ENCODE measurements at places on chromosomes 3 and 15.

DNA sequence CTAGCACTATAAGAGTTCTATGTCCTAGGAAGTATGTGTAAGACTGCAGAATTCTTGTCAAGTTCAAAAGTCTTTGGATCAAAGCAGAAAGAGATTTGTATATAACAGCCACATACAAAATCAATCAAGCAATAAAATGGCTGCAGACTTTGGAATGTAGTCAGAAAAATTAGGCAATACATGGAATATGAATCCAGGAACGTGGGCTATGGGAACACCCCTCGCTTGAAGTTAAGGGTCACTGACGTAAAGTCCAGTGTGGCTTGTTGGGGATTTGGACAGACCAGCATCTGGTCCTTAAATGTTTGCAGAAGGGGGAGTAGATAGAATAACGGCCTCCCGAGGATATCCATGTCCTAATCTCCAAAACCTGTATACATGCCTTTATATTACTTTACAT lies 178.6 kb downstream of the ADAMTS9 start:
- H3K36me3 ChIP-seq, result no peaks in the 10 kb centered on the region
- no peak overlapping the region for H3K27ac ChIP-seq
- H3K4me1 ChIP-seq, result no peaks in the 10 kb centered on the region
- no peaks in the 10 kb centered on the region for H3K27me3 ChIP-seq
- no peak for DNase-seq
- H3K4me3 ChIP-seq, result no peak overlapping the region

DNA sequence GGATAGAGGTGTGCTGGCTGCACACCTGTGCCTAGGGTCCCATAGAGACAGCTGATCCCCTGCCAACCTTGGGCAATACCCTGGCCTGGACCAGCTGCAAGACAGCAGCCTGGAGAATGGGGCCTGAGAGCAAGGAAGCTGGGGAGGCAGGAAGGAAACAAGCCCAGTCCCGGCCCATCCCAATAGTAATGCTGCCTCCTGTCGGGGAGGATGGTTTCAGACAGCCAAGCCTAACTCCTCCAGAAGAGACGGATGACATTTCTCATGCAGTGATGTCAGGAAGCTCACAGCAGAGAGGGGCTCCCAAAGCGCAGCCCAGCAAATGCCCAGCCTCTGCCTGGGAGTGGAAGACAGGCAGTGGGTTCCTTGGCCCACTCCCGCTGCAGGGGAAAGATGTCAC lies 408.8 kb downstream of the OCA2 start:
- no peak overlapping the region for H3K4me3 ChIP-seq
- peak; percentile 72 for DNase-seq
- H3K27me3 ChIP-seq, result no peaks in the 10 kb centered on the region
- H3K36me3 ChIP-seq, result no peaks in the 10 kb centered on the region
- no peaks in the 10 kb centered on the region for H3K4me1 ChIP-seq

DNA sequence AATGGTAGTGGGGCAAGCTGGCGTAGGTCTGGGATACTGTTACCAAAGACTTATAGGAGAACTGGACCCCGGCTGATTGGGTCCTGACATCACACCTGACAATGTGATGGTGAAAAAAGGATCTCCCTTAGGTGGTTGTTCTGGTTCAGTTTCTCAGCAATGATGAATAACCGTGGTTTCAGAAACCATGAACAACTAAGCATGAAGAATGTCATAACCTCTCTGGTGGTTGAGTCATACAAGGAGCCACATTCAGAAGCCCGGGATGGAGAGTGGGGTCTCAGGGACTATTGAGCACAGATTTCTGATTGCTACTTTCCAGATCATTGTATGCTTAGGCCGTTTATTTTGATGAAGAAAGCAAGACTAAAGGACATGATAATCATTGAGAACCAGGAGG lies 17.4 kb downstream of the GPR160 start:
- no peaks in the 10 kb centered on the region for H3K27me3 ChIP-seq
- no peak for DNase-seq
- no peak overlapping the region for H3K27ac ChIP-seq
- no peaks in the 10 kb centered on the region for H3K36me3 ChIP-seq
- no peaks in the 10 kb centered on the region for H3K4me1 ChIP-seq
- H3K4me3 ChIP-seq, result no peak overlapping the region

DNA sequence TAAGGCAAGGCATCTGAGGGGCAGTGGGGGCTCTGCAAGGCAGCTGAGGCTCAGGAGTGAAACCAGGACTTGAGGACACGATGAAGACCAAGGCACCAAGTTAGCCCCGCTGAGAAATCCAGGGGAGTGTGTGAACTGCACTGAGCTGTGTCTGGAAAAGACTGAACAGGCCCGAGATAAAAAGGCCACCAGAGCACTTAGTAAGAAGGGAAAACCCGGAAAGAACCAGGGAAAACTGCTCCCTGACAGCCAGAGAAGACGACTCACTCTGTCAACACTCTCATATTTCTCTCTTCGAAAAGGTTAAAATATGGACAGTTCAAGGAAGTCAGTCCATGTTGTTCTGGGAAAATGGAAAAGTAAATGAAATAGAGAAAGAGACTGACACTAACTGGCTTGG lies 109.0 kb downstream of the SEC22A start:
- no peaks in the 10 kb centered on the region for H3K36me3 ChIP-seq
- no peaks in the 10 kb centered on the region for H3K4me1 ChIP-seq

Data from endodermal cell (in vitro differentiated cells).